ENCODE measurements at places on chromosomes 1 and 21.

- H3K27ac ChIP-seq, result no peak overlapping the region
- no peak overlapping the region for H3K4me3 ChIP-seq
- peaks cover 45% of the 10 kb centered on the region for H3K27me3 ChIP-seq
- no peaks in the 10 kb centered on the region for H3K36me3 ChIP-seq
Measured at GRCh38 chr1:117802531-117803257, 126.7 kb downstream of the GDAP2 start.

DNA sequence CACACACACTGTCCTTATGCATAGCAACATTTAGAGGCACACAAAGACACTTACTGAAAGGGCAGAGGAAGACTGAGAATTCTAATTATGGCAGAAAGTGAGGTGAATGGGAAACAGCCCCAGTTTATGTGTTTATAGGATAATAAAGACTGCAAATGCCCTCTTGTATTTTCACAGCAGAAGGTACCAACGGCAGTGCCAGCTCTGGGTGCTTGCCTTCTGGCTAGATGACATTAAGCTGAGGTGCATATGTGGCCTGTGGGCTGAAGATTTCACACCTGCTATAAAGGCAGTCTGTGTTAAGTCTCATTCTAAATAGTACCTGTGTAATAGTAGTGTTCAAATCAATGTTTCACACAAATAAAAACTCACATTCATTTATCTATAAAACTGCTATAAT, 347.2 kb upstream of the ZRANB2 start:
- no peaks in the 10 kb centered on the region for H3K36me3 ChIP-seq
- H3K4me3 ChIP-seq, result no peak overlapping the region
- no peaks in the 10 kb centered on the region for H3K27me3 ChIP-seq
- no peaks in the 10 kb centered on the region for H3K4me1 ChIP-seq
- DNase-seq, result no peak

DNA sequence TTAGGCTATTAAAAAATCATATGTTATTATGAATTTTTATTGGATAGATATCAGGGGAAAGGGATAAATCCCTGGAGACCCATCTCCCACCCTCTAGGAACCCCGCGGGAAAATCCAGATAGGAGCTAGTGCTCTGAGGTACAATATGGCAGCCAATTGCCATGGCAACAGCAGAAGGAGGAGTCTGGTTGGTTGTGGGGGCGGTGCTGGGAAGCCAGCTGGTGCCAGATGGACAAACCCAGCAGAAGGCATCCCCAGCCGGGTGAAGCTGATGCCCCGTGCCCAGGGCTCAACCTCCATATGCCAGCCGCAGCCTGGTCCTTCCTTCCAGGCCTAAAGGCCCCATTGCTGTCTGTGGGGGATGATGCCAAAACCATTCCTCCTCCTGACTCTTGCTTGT, 38.3 kb downstream of the RHBG start:
- H3K36me3 ChIP-seq, result no peaks in the 10 kb centered on the region
- no peak for DNase-seq
- H3K4me1 ChIP-seq, result no peaks in the 10 kb centered on the region
- no peak overlapping the region for H3K4me3 ChIP-seq

GRCh38 chr1:188281921-188282320, 1453.2 kb downstream of the PLA2G4A start:
- no peaks in the 10 kb centered on the region for H3K4me1 ChIP-seq
- H3K27ac ChIP-seq, result no peak overlapping the region
- no peak overlapping the region for H3K4me3 ChIP-seq
- H3K27me3 ChIP-seq, result no peaks in the 10 kb centered on the region
- H3K36me3 ChIP-seq, result no peaks in the 10 kb centered on the region
- DNase-seq, result no peak

GRCh38 chr1:58574816-58575215, 2.2 kb downstream of the TACSTD2 start:
- peaks cover 23% of the 10 kb centered on the region for H3K4me1 ChIP-seq
- peaks cover 2% of the 10 kb centered on the region for H3K36me3 ChIP-seq

GRCh38 chr1:186681121-186681520, 898 bp upstream of the PTGS2 start:
- H3K36me3 ChIP-seq, result no peaks in the 10 kb centered on the region
- H3K4me3 ChIP-seq, result peak overlapping the region; percentile 73
- no peak for DNase-seq
- peaks cover 57% of the 10 kb centered on the region for H3K27me3 ChIP-seq

GRCh38 chr1:27931184-27931583, 3.6 kb upstream of the SMPDL3B start:
- peak overlapping the region; percentile 66 for H3K4me3 ChIP-seq
- peak overlapping the region; percentile 4 for H3K27ac ChIP-seq

- no peak for DNase-seq
- H3K4me3 ChIP-seq, result no peak overlapping the region
- no peaks in the 10 kb centered on the region for H3K4me1 ChIP-seq
- H3K27me3 ChIP-seq, result no peaks in the 10 kb centered on the region
- no peaks in the 10 kb centered on the region for H3K36me3 ChIP-seq
Measured at GRCh38 chr1:219465212-219466093, 147.5 kb downstream of the ZC3H11B start.

GRCh38 chr1:221810406-221810805, 68.5 kb upstream of the DUSP10 start:
- no peak overlapping the region for H3K27ac ChIP-seq
- no peak for DNase-seq
- H3K36me3 ChIP-seq, result peaks cover 12% of the 10 kb centered on the region

- H3K4me3 ChIP-seq, result no peak overlapping the region
- H3K36me3 ChIP-seq, result no peaks in the 10 kb centered on the region
- H3K27ac ChIP-seq, result no peak overlapping the region
- H3K27me3 ChIP-seq, result peaks cover 1% of the 10 kb centered on the region
Measured at GRCh38 chr1:29485096-29485925, 249.0 kb downstream of the PTPRU start.

- peaks cover 4% of the 10 kb centered on the region for H3K36me3 ChIP-seq
- H3K27ac ChIP-seq, result no peak overlapping the region
- no peak for DNase-seq
- peaks cover 2% of the 10 kb centered on the region for H3K27me3 ChIP-seq
Measured at GRCh38 chr1:101407505-101408211, 170.8 kb downstream of the S1PR1 start.

DNA sequence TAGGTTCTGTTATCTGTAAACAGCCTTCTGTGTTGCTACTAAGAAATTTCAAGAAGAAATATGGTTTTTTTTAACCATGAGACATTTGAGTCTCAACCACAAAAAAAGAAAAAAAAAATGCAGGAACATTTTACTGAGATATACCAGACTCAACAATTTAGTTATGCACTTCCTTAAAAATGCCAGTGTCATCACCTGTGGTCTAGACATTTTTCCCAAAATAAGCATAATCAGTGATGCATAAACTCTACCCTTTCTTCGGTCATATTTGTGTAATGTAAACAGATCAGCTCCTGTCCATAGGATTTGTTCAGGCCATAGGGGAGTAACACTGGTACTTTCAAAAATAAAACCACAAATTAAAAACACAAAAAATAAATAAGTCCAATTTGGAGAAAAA, 122.6 kb upstream of the TNFSF4 start:
- peaks cover 14% of the 10 kb centered on the region for H3K4me1 ChIP-seq
- H3K27ac ChIP-seq, result no peak overlapping the region

- no peaks in the 10 kb centered on the region for H3K36me3 ChIP-seq
- H3K27ac ChIP-seq, result no peak overlapping the region
- no peak for DNase-seq
- peaks cover 2% of the 10 kb centered on the region for H3K27me3 ChIP-seq
- no peaks in the 10 kb centered on the region for H3K4me1 ChIP-seq
- H3K4me3 ChIP-seq, result no peak overlapping the region
Measured at GRCh38 chr1:82931006-82931405, 1067.9 kb downstream of the TTLL7 start.

DNA sequence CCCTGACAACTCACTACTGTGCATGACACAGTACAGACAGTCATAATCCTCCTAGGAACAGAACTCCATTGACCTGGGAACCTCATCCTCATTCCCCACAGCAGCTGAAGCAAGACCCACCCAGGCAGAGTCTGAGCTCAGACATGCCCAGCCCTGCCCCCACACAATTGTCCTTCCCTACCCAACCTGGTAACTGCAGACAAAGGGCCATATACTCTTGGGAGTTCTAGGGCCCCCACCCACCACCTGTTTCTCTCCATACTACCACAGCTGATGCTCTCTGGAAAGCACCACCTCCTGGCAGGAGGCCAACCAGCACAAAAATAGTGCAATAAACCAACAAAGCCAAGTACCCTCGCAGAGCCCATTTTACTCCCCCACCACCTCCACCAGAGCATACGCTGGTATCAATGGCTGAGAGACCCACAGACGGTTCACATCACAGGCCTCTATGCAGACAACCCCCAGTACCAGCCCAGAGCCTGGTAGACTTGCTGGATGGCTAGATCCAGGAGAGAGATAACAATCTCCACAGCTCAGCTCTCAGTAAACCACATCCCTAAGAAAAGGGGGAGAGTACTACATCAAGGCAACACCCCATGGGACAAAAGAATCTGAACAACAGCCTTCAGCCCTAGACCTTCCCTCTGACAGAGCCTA, 159.7 kb upstream of the CXADR start:
- peaks cover 2% of the 10 kb centered on the region for H3K27me3 ChIP-seq
- H3K36me3 ChIP-seq, result no peaks in the 10 kb centered on the region
- DNase-seq, result no peak
- H3K27ac ChIP-seq, result no peak overlapping the region

DNA sequence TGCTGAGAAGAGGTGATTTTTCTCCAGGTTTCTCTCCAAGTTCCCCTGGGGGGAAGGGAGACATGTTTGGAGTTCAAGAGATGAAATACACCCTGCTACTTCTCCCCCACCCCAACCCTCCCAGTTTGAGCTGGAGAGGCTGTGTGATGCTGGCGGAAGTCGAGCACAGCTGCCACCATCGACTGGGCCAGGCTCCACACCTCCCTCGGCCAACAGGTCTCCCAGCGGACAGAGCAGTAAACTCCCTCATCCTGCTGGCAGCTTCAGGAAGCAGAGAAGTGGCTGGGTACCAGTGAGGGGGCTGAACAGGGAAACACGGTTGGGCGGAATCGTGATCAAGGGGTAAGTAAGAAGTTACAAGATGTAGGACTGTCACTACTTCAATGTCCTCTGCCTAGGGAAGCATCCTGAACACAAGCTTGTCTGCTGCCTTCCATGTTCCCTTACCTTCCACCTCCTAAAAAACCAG, 6.6 kb upstream of the NHLH1 start:
- H3K4me3 ChIP-seq, result no peak overlapping the region
- peaks cover 3% of the 10 kb centered on the region for H3K4me1 ChIP-seq
- no peak for DNase-seq
- H3K36me3 ChIP-seq, result peaks cover 15% of the 10 kb centered on the region
- H3K27ac ChIP-seq, result no peak overlapping the region
- H3K27me3 ChIP-seq, result no peaks in the 10 kb centered on the region

Data from activated naive CD8-positive, alpha-beta T cell treated with anti-CD3 and anti-CD28 coated beads, Interleukin-2, amount 10 ng/mL, durations not matched to agents 7 days and 5 days (primary cell).